ENCODE measurements at places on chromosomes 12 and 14. TPM values are rescaled to one million over a fixed set of nuclear protein-coding genes. Genes with fewer than 3 reads are reported as not detected.

JPH4 gene
- total RNA-seq = 0.53 TPM

LBHD2 gene
- total RNA-seq = 0.09 TPM

CALCOCO1 gene
- 96.6 TPM for total RNA-seq

ZNF664 gene
- 28.3 TPM for total RNA-seq

ERBB3 gene
- total RNA-seq = 126 TPM

STON2 gene
- total RNA-seq = 34.5 TPM

PTPN6 gene
- total RNA-seq = 5.8 TPM

GAS2L3 gene
- 17.5 TPM for total RNA-seq

IKZF4 gene
- 2.2 TPM for total RNA-seq

RHEBL1 gene
- total RNA-seq = 1.2 TPM

HNF1A gene
- 0.04 TPM for total RNA-seq

KIF21A gene
- 4.0 TPM for total RNA-seq

SLC39A2 gene
- total RNA-seq = 0.04 TPM

OTOGL gene
- 0.40 TPM for total RNA-seq

ASCL1 gene
- total RNA-seq = 0.04 TPM

MDGA2 gene
- total RNA-seq = 0.35 TPM

CISTR gene
- not detected for total RNA-seq

HOXC6 gene
- 4.1 TPM for total RNA-seq

INSM2 gene
- total RNA-seq = not detected

GPR65 gene
- 0.53 TPM for total RNA-seq

PAPLN gene
- 0.58 TPM for total RNA-seq

PLEKHD1 gene
- total RNA-seq = 0.53 TPM

SYT10 gene
- total RNA-seq = 0.09 TPM

PLA2G1B gene
- total RNA-seq = 0.75 TPM

ISM2 gene
- 0.09 TPM for total RNA-seq

ARHGDIB gene
- total RNA-seq = 37.9 TPM

FBXO21 gene
- 27.7 TPM for total RNA-seq

SMIM41 gene
- total RNA-seq = 0.13 TPM

TRIP11 gene
- total RNA-seq = 29.9 TPM

TMEM19 gene
- 26.3 TPM for total RNA-seq

DCAF5 gene
- total RNA-seq = 22.4 TPM

KCNJ8 gene
- 38.7 TPM for total RNA-seq

IQSEC3 gene
- 1.1 TPM for total RNA-seq

TEAD4 gene
- 35.5 TPM for total RNA-seq

PRH2 gene
- not detected for total RNA-seq

EXOC3L4 gene
- total RNA-seq = 0.75 TPM

MMP19 gene
- total RNA-seq = 2.7 TPM

CLEC14A gene
- 21.3 TPM for total RNA-seq

KCTD10 gene
- 10.0 TPM for total RNA-seq

LEMD3 gene
- 21.7 TPM for total RNA-seq

TAS2R19 gene
- total RNA-seq = 3.6 TPM

SMCO2 gene
- total RNA-seq = not detected

SYNE3 gene
- total RNA-seq = 14.5 TPM

TMCC3 gene
- 16.3 TPM for total RNA-seq

MUCL1 gene
- total RNA-seq = not detected

GRIP1 gene
- total RNA-seq = 2.2 TPM

All from muscle of leg (tissue), 16 donors.